ENCODE measurements at places on chromosomes 12 and 14.

DNA sequence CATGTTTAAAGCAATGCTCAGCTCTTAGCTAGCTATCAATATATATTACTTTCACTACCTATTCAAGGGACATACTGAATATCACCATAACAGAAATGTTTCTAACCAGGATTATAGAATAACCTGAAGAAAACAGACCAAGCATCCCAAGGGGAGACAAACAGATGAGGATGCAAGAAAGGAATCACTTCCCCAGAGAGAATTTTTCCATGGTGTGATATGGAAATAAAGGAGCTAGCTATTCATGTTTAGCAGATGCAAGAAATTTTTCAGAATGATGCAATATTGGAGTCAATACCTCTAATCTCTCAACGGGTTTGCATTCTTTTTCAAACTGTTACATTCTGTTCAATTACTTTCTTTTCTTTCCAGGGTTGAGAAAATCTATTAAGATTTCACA lies 538.9 kb upstream of the FLRT2 start:
- DNase-seq: no peak

DNA sequence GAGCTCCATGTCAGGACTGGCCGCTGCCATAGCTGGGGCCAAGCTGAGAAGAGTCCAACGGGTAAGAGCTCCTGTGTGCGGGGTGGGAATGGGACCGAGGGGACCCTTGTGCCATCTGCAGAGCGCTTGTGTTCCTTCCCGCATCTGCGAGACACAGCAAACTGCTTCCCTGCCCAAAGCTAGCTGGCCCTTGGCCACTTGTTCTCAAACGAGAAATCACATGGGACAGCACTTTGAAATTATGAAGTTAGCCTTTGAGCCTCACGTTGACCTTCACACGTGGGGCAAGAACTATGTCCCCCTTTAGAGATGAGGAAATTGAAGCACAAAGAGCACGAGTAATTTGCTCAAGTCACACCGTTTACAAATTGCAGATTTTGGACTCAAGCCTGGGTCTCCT lies 30.8 kb downstream of the DEGS2 start:
- no peak for DNase-seq

DNA sequence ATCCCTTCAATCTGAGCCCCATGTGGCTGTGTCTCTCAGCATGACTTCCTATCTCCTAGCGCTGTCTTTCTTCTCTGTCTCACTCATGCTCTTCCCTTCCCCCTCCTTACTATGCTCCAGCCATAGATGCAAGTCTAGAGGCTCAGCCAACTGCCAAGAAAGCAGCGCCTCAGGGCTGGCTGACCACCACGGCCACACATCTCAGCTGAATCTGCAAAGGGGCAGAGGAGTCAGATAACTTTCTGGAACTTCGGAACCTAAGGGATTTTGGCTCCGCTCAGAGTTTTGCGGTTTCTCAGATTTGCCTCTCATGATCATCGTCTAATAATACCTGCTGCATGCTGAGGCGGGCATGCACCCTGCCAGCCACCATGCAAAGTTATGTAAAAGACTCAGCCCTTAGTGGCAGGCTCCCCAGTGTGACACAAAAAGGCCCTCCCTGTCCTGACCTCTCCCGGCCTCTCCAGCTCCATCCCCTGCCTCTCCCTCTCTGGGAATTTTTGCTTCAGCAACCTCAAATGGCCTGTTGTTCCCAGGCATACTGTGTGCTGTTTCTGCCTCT lies 5.0 kb upstream of the FGF6 start:
- no peak for DNase-seq

DNA sequence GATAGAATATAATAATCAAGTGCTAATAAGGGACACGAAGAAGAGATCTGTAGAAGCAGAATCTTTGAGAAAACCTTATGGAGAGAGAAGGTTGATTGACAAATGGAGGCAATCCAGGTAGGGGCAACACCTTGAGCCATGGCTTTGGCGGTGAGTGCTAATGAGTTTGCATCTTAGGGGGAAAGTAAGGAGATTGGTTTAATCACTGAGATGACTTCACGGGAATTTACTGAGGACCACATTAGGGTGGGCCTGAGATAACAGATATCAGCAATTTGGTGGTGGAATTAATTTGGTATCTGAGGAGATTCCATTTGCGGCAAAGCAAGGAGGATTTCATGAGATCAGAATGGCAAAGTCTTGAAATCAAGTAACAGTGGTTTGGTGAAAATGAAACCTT lies 1.8 kb upstream of the LARP4 start:
- no peak for DNase-seq

- no peak for DNase-seq
These were observed 1.8 kb downstream of the INHBE start for GRCh38 chr12:57456737-57457490.

- DNase-seq: no peak
These were observed 80.1 kb upstream of the IFNG-AS1 start for GRCh38 chr12:67909091-67909531.

DNA sequence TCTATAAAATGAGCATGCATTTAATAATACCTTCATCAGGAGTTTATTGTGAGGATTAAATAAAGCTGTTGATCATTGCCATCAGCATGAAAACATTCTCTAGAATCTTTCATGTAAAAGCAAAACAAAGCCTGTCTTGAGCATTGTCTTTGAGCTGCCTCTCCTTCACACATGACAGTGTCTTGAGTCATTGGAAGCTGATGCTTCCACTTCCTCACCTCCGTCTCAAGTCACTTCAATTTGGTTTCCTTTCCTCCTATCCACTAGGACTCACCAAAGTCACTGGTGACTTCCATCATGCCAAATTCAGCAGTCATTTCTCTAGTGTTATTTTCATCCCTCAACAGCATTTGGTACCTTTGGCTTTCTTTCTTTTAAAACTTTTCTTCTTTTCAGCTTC lies 31.6 kb upstream of the MYBPC1 start:
- no peak for DNase-seq

DNA sequence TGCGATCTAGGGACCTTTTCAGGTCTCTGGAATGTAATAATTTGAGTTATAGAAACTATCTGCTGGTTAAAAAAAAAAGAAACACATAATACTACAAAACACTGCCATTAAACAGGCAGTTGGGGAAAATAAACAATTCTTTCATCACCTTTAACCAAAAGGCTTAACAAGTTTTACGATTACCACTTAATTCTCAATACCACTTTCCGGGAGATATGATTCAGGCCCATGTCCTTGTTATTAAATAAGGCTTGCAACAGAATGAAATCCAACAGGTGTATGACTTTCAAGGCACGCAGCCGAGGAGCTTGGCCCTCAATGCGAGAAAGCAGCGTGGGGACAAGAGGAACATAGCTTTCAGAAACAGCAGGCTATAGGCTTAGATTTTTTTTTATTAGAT lies 5.6 kb upstream of the GLRX5 start:
- no peak for DNase-seq

DNA sequence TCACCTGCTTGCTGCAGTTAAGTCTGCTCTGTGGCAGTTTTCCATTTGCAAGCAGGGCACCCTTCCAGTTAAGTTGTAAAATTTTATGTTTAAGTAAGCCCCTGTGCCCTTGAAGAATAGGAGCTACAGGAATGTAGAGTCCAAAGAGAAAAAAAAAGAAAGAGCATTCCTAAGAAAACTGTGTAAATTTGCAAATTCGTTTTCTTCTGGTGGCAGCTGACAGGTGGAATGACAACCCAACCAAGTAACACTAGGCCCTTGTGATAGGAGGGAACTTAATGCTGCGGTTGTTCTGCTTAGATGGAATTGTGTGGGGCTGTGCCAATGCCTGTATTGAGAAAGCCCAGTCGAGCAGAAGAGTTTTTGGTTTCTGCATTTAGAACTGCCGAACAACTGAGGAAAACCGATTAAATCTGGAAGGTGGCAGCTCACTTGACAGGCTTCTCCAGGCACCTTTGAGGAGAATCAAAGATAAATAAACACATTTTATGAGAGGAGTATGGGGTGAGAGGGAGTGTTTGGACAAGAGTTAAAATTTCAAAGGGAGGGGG lies 280.0 kb downstream of the RAD51B start:
- DNase-seq: no peak

GRCh38 chr12:119005913-119006312 lies 24.6 kb downstream of the SRRM4 start:
- DNase-seq: no peak

DNA sequence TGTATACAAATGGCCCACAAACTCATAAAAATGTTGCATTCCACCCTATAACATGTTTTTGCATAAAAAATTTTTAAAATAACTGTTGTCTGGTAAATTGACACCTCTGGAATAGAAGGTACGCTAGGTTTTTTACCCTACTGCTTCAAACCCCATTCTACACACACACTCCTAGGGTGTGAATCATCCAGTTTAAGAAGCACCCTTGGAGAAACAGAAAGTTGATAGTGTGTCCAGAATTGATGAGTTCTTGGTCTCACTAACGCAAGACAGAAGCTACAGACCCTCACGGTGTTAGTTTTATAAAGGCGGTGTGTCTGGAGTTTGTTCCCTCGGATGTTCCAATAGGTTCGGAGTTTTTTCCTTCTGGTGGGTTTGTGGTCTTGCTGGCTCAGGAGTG lies 158.5 kb downstream of the KLRB1 start:
- no peak for DNase-seq

GRCh38 chr14:37601865-37602264 lies 6.4 kb downstream of the TTC6 start:
- no peak for DNase-seq

DNA sequence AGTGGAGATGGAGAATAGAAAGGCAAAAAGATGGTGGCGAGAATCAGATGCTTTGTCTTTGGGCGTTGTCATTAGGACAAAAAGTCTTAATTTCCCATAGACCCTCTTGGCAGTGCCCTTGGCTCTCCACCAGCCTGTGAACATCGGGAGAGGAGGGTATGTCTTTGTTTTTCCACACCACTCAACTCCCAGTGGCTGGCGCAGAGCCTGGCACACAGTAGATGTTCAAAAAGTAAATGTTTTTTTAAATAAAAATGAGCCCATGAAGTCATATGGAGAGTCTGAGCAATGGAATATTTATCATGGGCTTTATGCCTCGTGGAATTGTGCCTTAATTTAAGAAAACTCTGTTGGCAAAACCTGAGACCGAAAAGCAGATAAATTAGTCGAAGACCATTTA lies 90.4 kb downstream of the SRGAP1 start:
- no peak for DNase-seq

GRCh38 chr12:71155225-71155624 lies 2.6 kb downstream of the TSPAN8 start:
- DNase-seq: no peak

DNA sequence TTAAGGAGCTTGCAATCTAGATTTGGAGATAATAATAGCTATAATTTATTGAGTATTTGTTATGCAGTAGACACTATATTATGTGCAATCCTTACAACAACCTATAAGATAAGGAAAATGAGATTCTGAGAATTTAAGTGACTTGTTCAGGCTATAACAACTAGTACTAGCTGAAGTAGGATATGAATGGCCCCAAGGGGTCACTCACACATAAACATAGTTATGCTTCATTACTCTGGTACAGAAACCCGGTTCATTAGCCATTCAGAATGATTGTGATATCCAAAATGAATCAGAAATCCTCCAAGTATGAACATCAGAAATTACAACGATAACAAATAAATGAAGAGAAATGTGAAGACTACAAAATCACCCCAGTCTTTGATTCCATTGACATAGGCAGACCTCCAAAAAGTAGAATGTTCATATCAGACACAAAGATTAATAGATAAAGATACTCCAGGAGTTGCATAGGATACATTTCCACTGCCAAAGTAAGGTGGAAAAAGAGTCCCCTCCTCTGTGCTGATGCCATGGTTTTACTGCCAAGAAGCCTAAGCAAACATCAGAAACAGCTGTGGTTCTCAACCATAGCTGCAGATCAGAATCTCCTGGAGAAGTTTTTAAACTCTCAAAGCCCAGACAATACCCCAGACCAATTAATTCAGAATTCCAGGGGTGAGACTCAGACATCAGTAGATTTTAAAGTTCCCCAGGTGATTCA lies 8.6 kb upstream of the NID2 start:
- no peak for DNase-seq

- DNase-seq: no peak
These were observed 111.1 kb downstream of the VEZT start for GRCh38 chr12:95328708-95329107.

GRCh38 chr12:30015631-30016337 lies 232.0 kb upstream of the TMTC1 start:
- DNase-seq: no peak

GRCh38 chr12:81274637-81275529 lies 197.0 kb downstream of the ACSS3 start:
- DNase-seq: no peak

GRCh38 chr12:46332260-46332659 lies 40.3 kb downstream of the SLC38A2 start:
- no peak for DNase-seq

GRCh38 chr14:61479746-61480502 lies 158.5 kb downstream of the PRKCH start:
- DNase-seq: no peak

- no peak for DNase-seq
These were observed 3.5 kb downstream of the RSRC2 start for GRCh38 chr12:122523280-122523679.

GRCh38 chr12:125228519-125229260 lies 163.5 kb downstream of the AACS start:
- no peak for DNase-seq

DNA sequence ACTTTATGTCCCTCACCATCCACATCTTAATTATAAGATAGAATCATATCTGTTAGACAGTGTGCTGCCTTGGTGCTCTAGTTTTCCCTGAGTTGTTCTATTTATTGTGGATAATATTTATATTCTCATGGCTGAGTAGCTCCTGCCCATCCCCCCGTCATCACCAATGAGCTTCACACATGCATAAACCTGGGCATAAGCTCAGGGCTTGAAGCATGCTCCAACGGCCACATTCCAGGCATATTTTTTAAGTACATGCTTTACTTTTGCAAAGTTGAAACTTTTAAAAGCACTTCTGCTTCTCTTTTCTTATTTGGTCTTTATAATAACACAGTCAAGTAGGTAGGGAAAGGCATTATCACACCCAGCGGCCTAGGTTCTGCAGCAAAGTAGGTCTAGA lies 3.4 kb upstream of the FBXO34 start:
- no peak for DNase-seq

GRCh38 chr14:53606203-53606602 lies 350.4 kb downstream of the BMP4 start:
- DNase-seq: no peak

- DNase-seq: no peak
These were observed 238.8 kb downstream of the DACT1 start for GRCh38 chr14:58876608-58877007.

- DNase-seq: no peak
These were observed 294.8 kb upstream of the G2E3 start for GRCh38 chr14:30264161-30264560.

- no peak for DNase-seq
These were observed 8.5 kb upstream of the SVOP start for GRCh38 chr12:109029411-109029810.

DNA sequence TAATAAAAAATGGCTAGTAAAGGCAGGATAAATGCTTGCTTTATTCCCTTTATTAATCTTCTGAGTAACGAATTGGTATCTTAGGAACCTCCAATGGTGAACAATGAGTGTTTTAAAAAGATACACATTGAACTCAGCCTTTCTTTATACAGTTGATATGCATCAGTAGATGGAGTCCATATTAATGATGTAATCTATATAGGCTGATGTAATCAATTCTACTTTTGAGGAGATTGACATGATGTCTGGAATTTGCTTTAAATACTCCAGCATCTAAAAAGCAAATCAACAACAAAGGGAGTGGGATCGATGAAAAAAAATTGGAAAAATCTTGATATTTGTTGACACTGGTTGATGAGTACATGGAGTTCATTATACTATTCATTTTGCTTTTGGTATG lies 106.2 kb downstream of the ANO4 start:
- DNase-seq: no peak
